Hepatocyte (in vitro differentiated cells): ENCODE measurements at places on chromosomes 13 and 19. TPM values are rescaled to one million over a fixed set of nuclear protein-coding genes. Genes with fewer than 3 reads are reported as not detected.

- no peaks in the 10 kb centered on the region for H3K27me3 ChIP-seq
- DNase-seq = no peak
- H3K4me1 ChIP-seq = no peaks in the 10 kb centered on the region
- no peak overlapping the region for H3K4me3 ChIP-seq
These were observed 187.1 kb downstream of the TDRD3 start for GRCh38 chr13:60583911-60584753.

DNA sequence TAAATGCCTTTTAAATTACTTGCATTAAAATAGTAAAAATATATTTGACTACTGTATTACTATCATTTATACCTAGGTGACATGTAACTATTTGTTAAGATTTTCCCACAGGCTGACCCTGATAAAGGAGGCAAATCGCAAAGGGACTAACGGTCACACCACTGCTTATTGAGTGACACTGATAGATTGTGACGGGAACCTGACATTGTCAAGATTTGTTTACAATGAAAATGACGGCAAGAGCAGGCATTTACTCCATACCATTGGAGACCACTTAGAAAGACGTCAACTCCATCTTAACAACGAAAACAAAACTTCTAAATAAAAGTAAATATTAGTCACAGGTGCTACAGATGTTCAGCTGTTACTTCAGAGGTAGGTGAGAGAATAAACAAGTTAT is 289.0 kb downstream of the DACH1 start:
- no peak overlapping the region for H3K4me3 ChIP-seq
- DNase-seq = no peak
- H3K27me3 ChIP-seq = no peaks in the 10 kb centered on the region
- H3K36me3 ChIP-seq = no peaks in the 10 kb centered on the region
- no peak overlapping the region for H3K27ac ChIP-seq

- H3K36me3 ChIP-seq = no peaks in the 10 kb centered on the region
- H3K4me1 ChIP-seq = peaks cover 3% of the 10 kb centered on the region
- peak overlapping the region; percentile 55 for H3K4me3 ChIP-seq
- peak overlapping the region; percentile 65 for H3K27ac ChIP-seq
- H3K27me3 ChIP-seq = peaks cover 17% of the 10 kb centered on the region
- peak; percentile 92 for DNase-seq
These were observed 11.8 kb downstream of the LRRC4B start for GRCh38 chr19:50556282-50557008.

- no peaks in the 10 kb centered on the region for H3K36me3 ChIP-seq
- peaks cover 4% of the 10 kb centered on the region for H3K4me1 ChIP-seq
- no peak for DNase-seq
These were observed 71.5 kb downstream of the ZNF536 start for GRCh38 chr19:30443531-30444252.

- H3K36me3 ChIP-seq = no peaks in the 10 kb centered on the region
- H3K4me1 ChIP-seq = no peaks in the 10 kb centered on the region
- H3K27ac ChIP-seq = peak overlapping the region; percentile 85
- peak; percentile 71 for DNase-seq
- H3K27me3 ChIP-seq = no peaks in the 10 kb centered on the region
These were observed 1.1 kb downstream of the KMT5C start for GRCh38 chr19:55340784-55341147.

DNA sequence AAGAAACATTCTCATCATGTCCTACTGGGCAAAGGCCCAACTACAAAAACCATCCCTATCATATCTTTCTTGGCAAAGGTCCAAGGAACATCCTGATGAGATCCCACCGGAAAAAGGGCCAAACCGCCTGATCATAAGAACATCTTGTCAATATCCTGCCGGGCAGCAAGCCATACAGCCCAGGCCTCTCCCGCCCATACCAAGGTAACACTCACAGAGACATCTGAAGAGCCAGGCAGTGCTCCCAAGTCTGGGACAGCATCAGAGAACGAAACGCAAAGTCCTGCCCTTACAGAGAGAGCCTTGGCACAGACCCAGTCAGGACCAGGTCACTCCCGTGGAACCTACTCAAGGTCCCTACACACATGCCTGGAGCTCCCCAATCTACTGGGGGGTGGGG is 18.5 kb upstream of the ZNF331 start:
- peak overlapping the region; percentile 86 for H3K27ac ChIP-seq
- no peaks in the 10 kb centered on the region for H3K27me3 ChIP-seq
- peaks cover 5% of the 10 kb centered on the region for H3K4me1 ChIP-seq
- DNase-seq = peak; percentile 28
- no peak overlapping the region for H3K4me3 ChIP-seq

- no peak overlapping the region for H3K4me3 ChIP-seq
- no peak for DNase-seq
- H3K27ac ChIP-seq = no peak overlapping the region
- H3K36me3 ChIP-seq = no peaks in the 10 kb centered on the region
These were observed 3.4 kb downstream of the POSTN start for GRCh38 chr13:37595162-37595561.

DNA sequence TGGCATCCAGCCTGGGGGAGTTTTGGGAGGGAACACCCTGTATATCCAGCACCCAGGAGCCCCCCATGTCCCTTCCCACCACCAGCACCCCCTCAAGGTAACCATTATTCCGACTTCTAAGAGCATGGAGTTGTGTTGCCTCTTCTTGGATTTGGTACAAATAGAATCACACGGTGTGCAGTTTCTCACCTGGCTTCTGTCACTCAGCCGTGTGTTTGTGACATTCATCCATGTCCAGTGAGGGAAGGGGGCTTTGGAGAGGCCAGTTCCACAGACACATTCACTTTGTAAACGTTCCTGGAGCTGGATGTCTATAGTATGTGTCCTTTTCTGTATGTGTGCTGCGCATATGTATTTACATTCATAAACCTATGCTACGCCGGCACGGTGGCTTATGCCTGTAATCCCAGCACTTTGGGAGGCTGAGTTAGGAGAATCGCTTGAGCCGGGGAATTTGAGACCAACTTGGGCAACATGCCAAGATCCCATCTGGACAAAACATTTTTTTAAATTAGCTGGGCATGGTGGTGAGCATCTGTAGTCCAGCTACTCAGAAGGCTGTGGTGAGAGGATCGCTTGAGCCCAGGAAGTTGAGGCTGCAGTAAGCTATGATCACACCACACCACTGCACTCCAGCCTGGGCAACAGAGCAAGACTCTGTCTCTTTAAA is 36.6 kb downstream of the MYH14 start:
- H3K27me3 ChIP-seq = no peaks in the 10 kb centered on the region
- DNase-seq = no peak
- H3K36me3 ChIP-seq = no peaks in the 10 kb centered on the region
- no peak overlapping the region for H3K4me3 ChIP-seq
- H3K4me1 ChIP-seq = peaks cover 8% of the 10 kb centered on the region

DNA sequence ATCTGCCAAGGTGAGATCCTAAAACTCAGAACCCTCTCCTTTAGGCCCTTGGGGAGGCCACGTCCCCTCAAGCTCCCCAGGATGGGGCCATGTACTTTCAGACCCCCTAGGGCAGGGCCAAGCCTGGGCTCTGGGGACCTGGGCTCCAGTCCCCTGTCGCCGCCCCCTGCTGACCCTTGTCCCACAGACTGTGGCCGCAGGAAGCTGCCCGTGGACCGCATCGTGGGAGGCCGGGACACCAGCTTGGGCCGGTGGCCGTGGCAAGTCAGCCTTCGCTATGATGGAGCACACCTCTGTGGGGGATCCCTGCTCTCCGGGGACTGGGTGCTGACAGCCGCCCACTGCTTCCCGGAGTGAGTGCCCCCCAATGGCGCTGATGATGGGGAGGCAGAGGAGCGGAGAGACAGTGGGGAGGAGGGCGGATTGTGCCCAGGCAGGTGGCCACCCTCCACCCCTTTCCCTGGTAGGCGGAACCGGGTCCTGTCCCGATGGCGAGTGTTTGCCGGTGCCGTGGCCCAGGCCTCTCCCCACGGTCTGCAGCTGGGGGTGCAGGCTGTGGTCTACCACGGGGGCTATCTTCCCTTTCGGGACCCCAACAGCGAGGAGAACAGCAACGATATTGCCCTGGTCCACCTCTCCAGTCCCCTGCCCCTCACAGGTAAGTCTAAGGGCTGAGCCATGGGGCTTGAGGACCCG is 18.8 kb downstream of the HPN start:
- no peak overlapping the region for H3K27ac ChIP-seq
- DNase-seq = peak; percentile 4
- H3K4me3 ChIP-seq = no peak overlapping the region
- H3K27me3 ChIP-seq = no peaks in the 10 kb centered on the region
- no peaks in the 10 kb centered on the region for H3K4me1 ChIP-seq

- H3K27me3 ChIP-seq = no peaks in the 10 kb centered on the region
- no peak overlapping the region for H3K27ac ChIP-seq
- H3K4me1 ChIP-seq = peaks cover 26% of the 10 kb centered on the region
- DNase-seq = no peak
- H3K36me3 ChIP-seq = no peaks in the 10 kb centered on the region
These were observed 3.5 kb downstream of the N4BP2L2 start for GRCh38 chr13:32535115-32535514.

- no peaks in the 10 kb centered on the region for H3K36me3 ChIP-seq
- H3K4me3 ChIP-seq = no peak overlapping the region
- H3K4me1 ChIP-seq = peaks cover 16% of the 10 kb centered on the region
- H3K27me3 ChIP-seq = no peaks in the 10 kb centered on the region
These were observed 6.2 kb upstream of the PTBP1 start for GRCh38 chr19:791007-791566.

GRCh38 chr13:109331898-109332297 is 454.5 kb downstream of the IRS2 start:
- no peak overlapping the region for H3K27ac ChIP-seq
- H3K27me3 ChIP-seq = no peaks in the 10 kb centered on the region
- H3K36me3 ChIP-seq = no peaks in the 10 kb centered on the region
- H3K4me3 ChIP-seq = no peak overlapping the region
- no peaks in the 10 kb centered on the region for H3K4me1 ChIP-seq
- peak; percentile 78 for DNase-seq

- DNase-seq = no peak
- no peak overlapping the region for H3K27ac ChIP-seq
- no peaks in the 10 kb centered on the region for H3K36me3 ChIP-seq
- H3K27me3 ChIP-seq = peaks cover 94% of the 10 kb centered on the region
- no peak overlapping the region for H3K4me3 ChIP-seq
These were observed 77.3 kb downstream of the ZIC5 start for GRCh38 chr13:99894105-99894839.

DNA sequence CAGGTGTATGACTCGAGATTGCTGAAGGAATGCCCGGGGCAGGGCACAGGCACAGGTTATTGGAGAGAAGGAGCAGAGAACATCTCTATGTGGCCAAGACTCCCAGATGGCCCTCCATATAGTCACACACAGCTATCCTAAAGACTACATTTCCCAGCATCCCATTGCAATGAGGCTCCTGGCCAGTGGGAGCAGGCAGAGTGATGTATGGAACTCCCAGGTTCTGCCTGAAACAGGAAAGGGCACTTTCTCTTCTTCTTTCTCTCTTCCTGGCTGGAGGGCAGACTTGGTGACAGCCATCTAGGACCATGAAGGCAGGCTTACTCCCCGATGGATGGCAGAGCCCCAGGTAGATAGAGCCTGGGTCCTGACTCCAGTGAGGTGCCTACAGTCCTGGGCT is 13.5 kb downstream of the PPP1R13L start:
- no peaks in the 10 kb centered on the region for H3K36me3 ChIP-seq
- peaks cover 4% of the 10 kb centered on the region for H3K27me3 ChIP-seq
- no peak overlapping the region for H3K4me3 ChIP-seq
- H3K27ac ChIP-seq = no peak overlapping the region

GRCh38 chr19:24046550-24046949 is 40.4 kb upstream of the ZNF254 start:
- no peak for DNase-seq
- no peak overlapping the region for H3K4me3 ChIP-seq
- no peaks in the 10 kb centered on the region for H3K36me3 ChIP-seq

- H3K27me3 ChIP-seq = no peaks in the 10 kb centered on the region
- no peak overlapping the region for H3K4me3 ChIP-seq
- DNase-seq = no peak
These were observed 56.2 kb upstream of the C13orf46 start for GRCh38 chr13:114029866-114030625.

- H3K27ac ChIP-seq = no peak overlapping the region
- H3K4me3 ChIP-seq = no peak overlapping the region
- no peaks in the 10 kb centered on the region for H3K27me3 ChIP-seq
- H3K36me3 ChIP-seq = no peaks in the 10 kb centered on the region
These were observed 22.5 kb downstream of the LDLR start for GRCh38 chr19:11111771-11112144.

DNA sequence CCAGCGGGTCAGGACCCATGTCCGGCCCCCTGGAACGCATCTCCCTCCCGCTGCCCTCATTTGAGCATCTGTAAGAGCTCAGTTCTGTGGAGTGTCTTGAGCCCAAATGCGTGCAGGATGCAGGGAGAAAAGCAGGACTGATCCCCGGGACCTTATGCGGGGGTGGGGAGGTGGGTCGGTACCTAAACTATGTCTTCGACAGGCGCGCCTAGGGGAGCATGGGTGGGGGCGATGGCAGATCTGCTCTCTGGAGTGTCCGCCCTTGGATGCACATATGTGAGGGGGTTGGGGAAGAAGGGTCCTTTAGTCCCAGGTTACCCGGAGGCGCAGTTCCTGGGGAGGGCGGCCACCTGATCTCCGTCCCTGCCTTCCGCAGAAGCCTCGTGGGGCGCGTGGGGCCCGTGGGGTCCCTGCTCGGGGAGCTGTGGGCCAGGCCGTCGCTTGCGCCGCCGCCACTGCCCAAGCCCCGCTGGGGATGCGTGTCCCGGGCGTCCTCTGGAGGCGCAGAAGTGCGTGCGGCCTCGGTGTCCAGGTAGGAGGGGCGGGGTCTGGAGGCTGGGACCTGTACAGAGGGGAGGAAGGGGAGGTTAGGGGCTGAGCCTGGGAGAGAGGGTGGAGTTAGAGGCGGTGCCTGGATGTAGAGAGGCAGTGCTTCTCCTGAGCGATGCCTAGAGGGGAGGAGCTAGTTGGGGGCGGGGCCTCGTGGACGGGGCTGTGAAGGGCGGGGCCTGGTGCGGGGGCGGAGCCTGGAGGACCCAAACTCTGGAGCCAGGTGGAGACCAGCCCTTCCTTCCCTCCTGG is 2.9 kb downstream of the CILP2 start:
- H3K4me1 ChIP-seq = peaks cover 13% of the 10 kb centered on the region
- no peaks in the 10 kb centered on the region for H3K36me3 ChIP-seq
- no peak overlapping the region for H3K27ac ChIP-seq
- peak; percentile 64 for DNase-seq

DNA sequence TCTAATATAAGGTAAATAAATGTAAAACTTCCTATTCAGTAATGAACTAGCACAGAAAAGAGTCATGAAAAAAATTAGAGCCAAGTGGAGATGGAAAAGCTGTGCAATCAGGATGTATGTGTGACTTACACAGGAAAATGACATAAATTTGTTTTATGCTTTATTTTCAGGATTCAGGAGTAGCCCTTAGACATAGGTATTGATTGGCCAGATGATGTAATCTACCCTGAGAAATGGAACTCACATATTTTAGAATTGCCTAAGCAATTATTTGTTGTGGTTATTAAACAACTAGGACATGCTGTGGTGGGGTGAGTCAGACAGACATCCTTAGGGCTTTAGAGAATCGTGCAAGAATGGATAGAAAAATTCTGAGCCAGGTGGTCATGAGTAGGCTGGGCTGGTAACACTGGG is 110.6 kb downstream of the PCDH9 start:
- H3K36me3 ChIP-seq = no peaks in the 10 kb centered on the region
- H3K27ac ChIP-seq = no peak overlapping the region
- H3K4me3 ChIP-seq = no peak overlapping the region

Gene ZNF17
- total RNA-seq = 6.9 and 7.2 TPM in 2 replicates

Gene CASP14
- not detected in 2 replicates for total RNA-seq

Gene LGALS14
- total RNA-seq = 0.88 and 1.2 TPM in 2 replicates

Gene HSH2D
- 4.0 and 6.1 TPM in 2 replicates for total RNA-seq

Gene LENG9
- 3.1 and 7.9 TPM in 2 replicates for total RNA-seq

Gene CNFN
- total RNA-seq = 0.93 TPM in 1 of 2 replicates, not detected in the other

Gene LYL1
- total RNA-seq = 0.36 and 0.47 TPM in 2 replicates

Gene NCR1
- total RNA-seq = 0.44 TPM in 1 of 2 replicates, not detected in the other

Gene SIGLECL1
- not detected in 2 replicates for total RNA-seq

Gene SLC6A16
- total RNA-seq = 0.27 TPM in 1 of 2 replicates, not detected in the other
